ENCODE measurements at places on chromosomes 3 and 15.

- no peak for DNase-seq
Observed at GRCh38 chr3:67558426-67558825, 96.0 kb downstream of the SUCLG2 start.

GRCh38 chr3:161551697-161552096 lies 55.1 kb downstream of the OTOL1 start:
- DNase-seq, result no peak

GRCh38 chr15:92059036-92059970 lies 205.8 kb downstream of the SLCO3A1 start:
- no peak for DNase-seq

GRCh38 chr15:23629234-23629805 lies 18.3 kb downstream of the MAGEL2 start:
- no peak for DNase-seq

DNA sequence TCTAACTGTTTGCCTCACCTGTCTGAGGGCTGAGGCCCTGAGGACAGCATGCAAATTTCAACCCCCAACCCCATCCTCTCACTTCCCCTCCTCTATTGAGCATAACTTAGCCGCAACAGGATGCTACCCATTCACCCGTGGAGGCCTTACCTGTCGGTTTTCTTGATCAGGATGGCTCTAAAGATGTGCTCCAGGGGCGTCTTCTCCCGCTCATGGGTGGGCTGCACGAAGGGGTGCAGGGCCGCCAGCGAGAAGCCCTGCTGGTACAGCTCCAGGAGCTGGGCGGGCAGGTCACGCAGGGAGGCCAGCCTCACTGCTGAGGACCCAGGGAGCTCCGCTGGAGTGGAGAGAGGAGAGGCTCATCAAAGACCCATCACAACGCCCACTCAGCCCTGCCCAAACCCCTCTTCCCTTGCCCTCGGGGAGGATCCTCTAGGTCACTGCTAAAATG lies 79.8 kb downstream of the RFTN1 start:
- DNase-seq, result no peak

DNA sequence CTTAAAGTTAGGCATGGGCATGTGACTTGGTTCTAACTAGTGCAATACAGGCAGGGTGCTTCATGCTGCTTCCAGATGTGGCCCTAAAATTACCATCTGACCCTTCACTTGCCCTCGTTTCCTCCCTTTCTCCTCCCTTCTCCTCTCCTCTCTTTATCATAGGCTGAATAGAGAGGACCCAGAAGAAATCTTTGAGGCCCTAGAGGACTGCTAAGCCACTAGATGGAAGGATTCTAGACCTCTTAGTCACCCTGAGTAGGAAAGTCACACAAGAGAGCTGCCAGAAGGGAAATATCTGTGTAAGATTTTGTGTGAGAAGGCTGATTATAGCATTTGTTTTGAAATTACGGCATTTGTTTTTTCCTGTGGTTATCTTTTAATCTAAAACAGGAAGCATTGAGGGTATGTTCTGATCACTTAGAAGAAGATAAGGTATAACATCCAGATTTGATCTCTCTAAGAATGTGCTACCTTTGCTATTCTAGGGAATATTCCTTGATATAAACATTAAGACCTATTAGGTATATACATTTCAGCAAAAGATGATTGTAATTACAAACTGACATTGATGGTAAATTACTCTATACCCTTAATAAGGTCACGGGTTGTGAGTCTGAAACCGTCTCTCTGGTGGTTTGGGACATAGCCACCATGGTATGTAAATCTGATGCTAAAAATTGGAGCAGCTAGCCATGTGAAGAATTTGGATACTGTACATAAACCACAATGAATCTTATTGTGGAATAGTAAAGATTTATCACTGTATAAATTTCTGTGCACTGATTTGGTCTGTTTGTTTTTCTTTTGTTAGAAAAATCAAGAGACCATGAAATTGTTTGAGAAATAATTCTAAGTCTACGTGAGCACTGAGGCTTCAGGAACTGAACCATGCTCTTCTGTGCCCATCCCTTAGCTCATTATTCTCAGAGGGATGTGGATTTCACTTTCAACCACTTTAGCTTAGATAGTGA lies 84.1 kb downstream of the TP63 start:
- DNase-seq, result no peak

GRCh38 chr3:87997966-87998365 lies 60.8 kb downstream of the CGGBP1 start:
- DNase-seq, result no peak

- DNase-seq, result no peak
Observed at GRCh38 chr3:85476891-85477495, 518.2 kb downstream of the CADM2 start.

GRCh38 chr15:75460646-75461045 lies 9.2 kb upstream of the SIN3A start:
- DNase-seq, result no peak

GRCh38 chr3:121852256-121852655 lies 17.2 kb downstream of the EAF2 start:
- no peak for DNase-seq

GRCh38 chr15:67280217-67280616 lies 25.6 kb downstream of the IQCH start:
- no peak for DNase-seq

Data from NCI-H187 (cell line).